BE2C (cell line): ENCODE measurements at places on chromosomes 3 and 15.

DNA sequence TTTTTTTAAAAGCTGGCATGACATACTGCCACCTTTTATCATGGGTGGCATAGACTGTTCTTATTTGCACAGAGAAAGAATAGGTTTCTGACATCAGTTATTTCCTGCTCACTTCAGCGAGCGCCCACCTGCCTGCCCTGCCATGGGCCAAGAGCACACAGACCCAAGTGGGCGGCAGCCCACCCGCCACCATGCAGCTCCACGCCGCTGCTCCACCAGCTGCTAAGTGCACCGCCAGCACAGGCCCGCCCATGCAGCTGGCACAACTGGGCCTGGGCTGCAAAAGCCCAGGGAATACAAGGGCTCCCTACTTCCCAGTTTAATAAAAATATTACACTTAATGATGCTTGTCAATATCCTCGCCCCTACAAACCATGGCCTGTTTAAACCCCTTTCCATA is 15.4 kb downstream of the ZNF148 start:
- no peak for DNase-seq

DNA sequence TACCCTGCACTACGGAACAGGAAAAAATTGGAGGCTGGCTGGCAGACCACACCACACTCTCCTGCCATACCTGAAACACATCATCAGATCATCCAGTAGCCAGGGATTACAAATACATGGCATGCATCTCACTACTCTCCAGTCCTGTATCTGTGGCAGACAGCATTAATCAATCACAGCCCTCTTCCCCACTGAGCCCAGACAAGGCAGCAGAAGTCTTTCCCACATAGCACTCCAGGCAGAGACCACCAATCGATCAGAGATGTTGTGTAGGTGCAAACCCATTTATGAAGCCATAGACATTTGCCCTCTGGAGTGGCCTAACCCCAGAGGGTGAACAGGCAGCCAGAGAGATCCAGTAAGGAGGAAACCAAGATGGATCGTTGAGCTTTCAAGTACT is 410.9 kb upstream of the PROK2 start:
- no peak for DNase-seq

DNA sequence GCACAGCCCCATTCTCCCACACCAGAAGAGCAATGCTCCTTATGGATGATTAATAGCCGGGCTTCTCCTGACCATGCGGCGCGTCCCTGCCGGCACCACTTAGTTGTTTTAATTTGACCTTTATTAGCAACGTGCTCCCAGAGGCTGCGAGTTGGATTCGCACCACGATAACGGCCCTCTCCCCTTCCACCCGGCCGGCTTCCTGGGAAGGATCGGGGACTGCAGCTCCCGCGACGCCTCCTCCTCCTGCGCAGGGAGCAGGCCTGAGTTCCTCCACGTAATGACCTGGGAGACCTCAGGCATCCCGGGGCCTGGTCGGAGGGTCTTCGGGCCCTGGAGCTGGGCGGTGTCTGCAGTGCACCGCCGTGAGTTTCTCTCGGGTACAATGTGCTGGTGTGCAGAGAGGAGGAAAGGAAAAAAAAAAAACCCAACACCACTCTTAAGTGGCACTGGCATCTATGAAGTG is 243.3 kb upstream of the TOPAZ1 start:
- no peak for DNase-seq

DNA sequence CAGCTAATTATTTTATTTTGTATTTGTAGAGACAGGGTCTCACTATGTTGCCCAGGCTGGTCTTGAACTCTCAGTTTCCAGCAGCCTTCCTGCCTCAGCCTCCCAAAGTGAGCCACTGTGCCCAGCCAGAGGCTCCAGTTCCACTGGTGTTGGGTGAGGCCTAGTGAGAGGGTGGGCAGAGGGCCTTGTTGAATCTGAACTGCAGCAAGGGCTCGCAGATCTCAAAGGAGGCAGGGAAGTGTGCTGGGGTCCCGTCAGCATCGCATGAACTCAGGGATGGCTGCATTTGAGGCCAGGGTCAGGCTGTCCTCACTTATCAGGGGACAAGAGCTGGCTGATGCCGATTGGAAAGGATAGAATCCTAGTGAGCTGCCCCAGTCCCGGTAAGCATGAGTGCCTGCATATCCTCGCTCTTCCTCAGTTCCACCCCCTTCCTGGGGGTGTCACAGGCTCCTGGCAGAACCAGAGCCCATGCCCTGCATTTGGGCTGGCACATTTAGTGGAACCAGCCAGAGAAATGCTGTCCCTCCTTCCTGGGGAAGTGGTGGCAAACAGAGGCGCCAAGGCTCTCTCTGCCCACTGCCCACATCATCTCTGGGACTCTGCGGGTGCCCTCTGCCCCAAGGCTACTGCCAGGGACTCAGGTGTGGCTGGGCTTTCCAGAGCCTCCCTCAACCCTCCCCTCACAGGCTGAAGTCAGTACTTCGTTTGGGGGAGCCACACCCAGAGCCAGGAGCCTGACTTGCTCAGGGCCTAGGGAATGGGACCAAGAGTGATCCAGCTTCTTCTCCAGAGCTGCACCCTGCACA is 24.1 kb downstream of the ALS2CL start:
- DNase-seq, result no peak

- peak; percentile 61 for DNase-seq
Observed at GRCh38 chr3:32391643-32392535, at the start of gene CMTM7. Gene CMTM7, plus strand, starts transcription at chr3:32391853. Its CDS starts 54 bp downstream, at chr3:32391907.
